ENCODE measurements at places on chromosomes 16 and 17.

- H3K4me3 ChIP-seq: no peak overlapping the region
- H3K27me3 ChIP-seq: no peaks in the 10 kb centered on the region
- no peak overlapping the region for H3K27ac ChIP-seq
- H3K36me3 ChIP-seq: no peaks in the 10 kb centered on the region
- no peaks in the 10 kb centered on the region for H3K4me1 ChIP-seq
These were observed 312.1 kb downstream of the SNX29 start for GRCh38 chr16:12288537-12289174.

- peak overlapping the region; percentile 64 for H3K27ac ChIP-seq
- H3K27me3 ChIP-seq: no peaks in the 10 kb centered on the region
These were observed 37.3 kb downstream of the SMG6 start for GRCh38 chr17:2266045-2266864.

- no peaks in the 10 kb centered on the region for H3K27me3 ChIP-seq
- H3K4me3 ChIP-seq: no peak overlapping the region
- H3K27ac ChIP-seq: no peak overlapping the region
These were observed 15.9 kb downstream of the ADPRM start for GRCh38 chr17:10713318-10713717.

- H3K4me1 ChIP-seq: no peaks in the 10 kb centered on the region
- H3K27me3 ChIP-seq: no peaks in the 10 kb centered on the region
- no peak overlapping the region for H3K27ac ChIP-seq
- no peak for DNase-seq
These were observed 119.8 kb upstream of the CDH13 start for GRCh38 chr16:82506692-82507670.

GRCh38 chr16:85417156-85417860 is 195.8 kb upstream of the GSE1 start:
- no peaks in the 10 kb centered on the region for H3K36me3 ChIP-seq
- no peak for DNase-seq
- H3K4me3 ChIP-seq: no peak overlapping the region
- peaks cover 9% of the 10 kb centered on the region for H3K4me1 ChIP-seq
- H3K27me3 ChIP-seq: no peaks in the 10 kb centered on the region

DNA sequence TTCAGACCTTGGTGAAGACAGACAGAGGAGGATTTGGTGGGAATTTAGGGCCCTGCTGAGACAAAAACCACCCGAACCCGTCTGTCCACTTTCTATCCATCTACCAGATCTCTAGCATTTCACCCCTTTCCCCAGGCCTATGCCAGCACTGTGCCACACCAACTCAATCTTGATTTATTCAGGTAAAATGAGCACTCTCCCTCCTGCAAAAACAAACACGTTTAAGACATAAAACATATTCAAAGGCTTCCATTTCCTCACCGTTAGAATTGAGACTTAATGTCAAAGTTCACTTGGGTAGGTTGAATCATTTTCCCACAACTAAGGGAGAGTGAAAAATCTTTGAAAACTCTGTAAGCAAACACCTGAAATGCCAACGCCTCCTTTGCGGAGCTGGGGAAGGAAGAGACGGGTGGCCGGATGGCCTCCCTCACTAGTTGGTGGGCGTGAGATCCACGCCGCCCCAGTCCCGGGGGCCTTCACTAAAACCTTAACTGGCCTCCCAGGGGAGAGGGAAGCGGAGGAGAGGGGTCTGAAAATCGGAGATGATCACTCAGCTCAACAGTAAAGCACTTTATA is 862 bp downstream of the DCAKD start:
- no peaks in the 10 kb centered on the region for H3K36me3 ChIP-seq
- peak overlapping the region; percentile 90 for H3K27ac ChIP-seq
- peaks cover 30% of the 10 kb centered on the region for H3K4me1 ChIP-seq
- peak overlapping the region; percentile 83 for H3K4me3 ChIP-seq
- peak; percentile 50 for DNase-seq
- H3K27me3 ChIP-seq: no peaks in the 10 kb centered on the region

GRCh38 chr16:50151756-50152155 is 1.4 kb upstream of the TENT4B start:
- peaks cover 35% of the 10 kb centered on the region for H3K4me1 ChIP-seq
- no peak for DNase-seq
- peak overlapping the region; percentile 64 for H3K4me3 ChIP-seq
- H3K27me3 ChIP-seq: no peaks in the 10 kb centered on the region

DNA sequence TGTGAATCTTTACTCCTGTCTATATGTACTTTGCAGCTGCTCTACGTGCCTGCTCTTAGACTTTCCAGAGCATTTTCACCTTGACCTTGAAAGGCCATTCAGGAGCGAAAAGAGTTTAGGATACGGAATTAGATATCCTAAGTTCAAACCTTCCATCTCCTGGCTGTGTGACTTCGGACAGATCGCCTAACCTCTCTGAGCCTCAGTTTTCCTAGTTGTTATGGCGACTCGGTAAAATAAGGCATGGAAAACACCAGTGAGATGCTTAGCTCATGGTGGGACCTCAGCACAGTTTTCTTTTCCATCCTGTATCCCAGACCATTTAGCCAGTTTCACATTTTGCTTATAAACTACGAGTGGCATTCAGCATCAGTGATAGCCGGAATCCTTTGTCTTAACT is 233.7 kb downstream of the RBFOX1 start:
- H3K4me1 ChIP-seq: no peaks in the 10 kb centered on the region
- no peak for DNase-seq
- no peaks in the 10 kb centered on the region for H3K36me3 ChIP-seq
- H3K27ac ChIP-seq: no peak overlapping the region
- H3K4me3 ChIP-seq: no peak overlapping the region

GRCh38 chr17:17552351-17553216 is 38.9 kb downstream of the PEMT start:
- no peaks in the 10 kb centered on the region for H3K27me3 ChIP-seq
- no peak overlapping the region for H3K27ac ChIP-seq
- no peak for DNase-seq
- H3K36me3 ChIP-seq: no peaks in the 10 kb centered on the region
- no peaks in the 10 kb centered on the region for H3K4me1 ChIP-seq

DNA sequence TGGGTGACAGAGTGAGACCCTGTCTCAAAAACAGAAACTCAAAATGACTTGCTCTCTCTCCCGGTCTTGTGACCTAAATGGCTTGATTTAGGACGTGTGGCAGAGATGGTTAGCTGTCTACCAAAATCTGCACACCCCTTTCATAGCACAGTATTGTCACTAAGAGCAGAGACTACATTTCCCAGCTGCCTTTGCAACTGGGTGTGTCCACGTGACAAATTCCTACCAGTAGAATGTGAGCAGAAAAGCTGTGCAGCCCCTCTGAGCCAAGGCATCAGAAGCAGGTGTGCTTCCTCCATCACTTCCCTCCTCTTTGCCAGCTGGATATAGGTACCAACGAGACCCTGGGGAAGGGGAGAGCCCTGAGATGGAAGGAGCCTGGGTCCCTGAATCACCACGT is 25.5 kb downstream of the GPR142 start:
- H3K4me3 ChIP-seq: no peak overlapping the region
- no peaks in the 10 kb centered on the region for H3K4me1 ChIP-seq
- H3K27ac ChIP-seq: no peak overlapping the region
- H3K27me3 ChIP-seq: peaks cover 3% of the 10 kb centered on the region
- no peaks in the 10 kb centered on the region for H3K36me3 ChIP-seq
- no peak for DNase-seq

DNA sequence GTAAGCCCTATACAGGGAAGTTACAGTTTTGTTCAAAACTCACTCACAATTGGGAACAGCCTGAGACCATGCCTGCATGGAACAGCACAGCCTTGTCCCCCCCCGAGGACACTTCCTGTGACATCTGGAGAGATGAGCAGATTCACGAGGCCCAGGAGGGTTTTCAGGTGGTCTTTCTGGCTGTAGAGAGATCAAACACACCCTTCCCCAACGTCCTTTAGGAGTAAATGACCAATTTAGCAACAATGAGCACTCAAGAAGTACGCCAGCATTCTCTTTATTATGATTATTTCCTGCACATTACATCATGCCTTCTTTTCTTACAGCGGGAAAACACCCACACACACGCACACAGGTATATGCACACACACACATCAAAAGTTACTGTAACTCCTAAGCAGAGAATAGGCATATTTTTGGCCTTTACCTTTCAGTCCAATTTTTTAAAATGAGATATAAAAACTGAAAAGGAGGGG is 39.0 kb downstream of the ADCY9 start:
- no peak overlapping the region for H3K4me3 ChIP-seq
- H3K27me3 ChIP-seq: no peaks in the 10 kb centered on the region
- no peaks in the 10 kb centered on the region for H3K36me3 ChIP-seq
- peaks cover 14% of the 10 kb centered on the region for H3K4me1 ChIP-seq
- no peak overlapping the region for H3K27ac ChIP-seq

- peaks cover 8% of the 10 kb centered on the region for H3K27me3 ChIP-seq
- no peaks in the 10 kb centered on the region for H3K36me3 ChIP-seq
- H3K27ac ChIP-seq: no peak overlapping the region
- DNase-seq: no peak
- no peak overlapping the region for H3K4me3 ChIP-seq
- no peaks in the 10 kb centered on the region for H3K4me1 ChIP-seq
These were observed 295.8 kb downstream of the FOXL1 start for GRCh38 chr16:86874141-86874540.

GRCh38 chr17:12098568-12098967 is 77.9 kb downstream of the MAP2K4 start:
- no peaks in the 10 kb centered on the region for H3K36me3 ChIP-seq
- H3K4me3 ChIP-seq: no peak overlapping the region
- H3K27ac ChIP-seq: no peak overlapping the region
- no peak for DNase-seq

GRCh38 chr17:64982139-64982915 is 63.0 kb upstream of the LRRC37A3 start:
- H3K27ac ChIP-seq: no peak overlapping the region
- H3K4me1 ChIP-seq: peaks cover 39% of the 10 kb centered on the region
- no peak overlapping the region for H3K4me3 ChIP-seq
- H3K36me3 ChIP-seq: no peaks in the 10 kb centered on the region
- no peak for DNase-seq
- no peaks in the 10 kb centered on the region for H3K27me3 ChIP-seq

Data from CD8-positive, alpha-beta memory T cell (primary cell).